ENCODE measurements at places on chromosomes 11 and 22.
A peak's percentile ranks its signal among the peaks of the same experiment; 100 is the strongest.

DNA sequence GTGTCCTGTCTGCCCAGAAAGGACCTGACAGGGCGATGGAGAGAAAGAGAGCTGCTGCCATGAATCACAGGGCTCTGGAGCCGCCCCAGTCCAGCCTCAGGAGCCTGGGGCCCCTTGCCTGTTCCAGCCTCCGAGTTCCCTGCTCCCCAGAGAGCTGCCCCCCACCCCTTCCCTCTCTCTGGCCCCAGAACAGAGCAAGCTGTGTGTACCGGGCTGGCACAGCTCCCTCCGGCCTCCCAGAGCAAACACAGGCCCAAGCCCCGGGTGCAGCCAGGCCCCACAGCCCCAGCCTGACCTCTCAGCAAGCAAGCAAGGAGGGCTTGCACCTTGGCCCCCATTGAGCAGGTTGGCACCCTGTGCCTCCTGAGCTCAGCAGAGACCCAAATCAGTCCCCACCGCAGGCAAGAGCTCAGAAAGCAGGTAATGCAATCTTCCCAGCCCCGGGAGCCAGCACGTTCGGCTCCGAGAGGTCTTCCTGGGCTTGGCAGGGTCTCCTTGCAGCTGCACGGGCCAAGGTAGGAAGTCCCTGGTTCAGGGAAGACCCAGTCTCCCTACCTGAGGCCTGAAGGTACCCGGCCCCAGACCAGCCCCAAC, 1.4 kb downstream of the PACSIN3 start:
- DNase-seq, result no peak

GRCh38 chr11:5291207-5291838, 10.4 kb downstream of the OR51B4 start:
- no peak for DNase-seq

DNA sequence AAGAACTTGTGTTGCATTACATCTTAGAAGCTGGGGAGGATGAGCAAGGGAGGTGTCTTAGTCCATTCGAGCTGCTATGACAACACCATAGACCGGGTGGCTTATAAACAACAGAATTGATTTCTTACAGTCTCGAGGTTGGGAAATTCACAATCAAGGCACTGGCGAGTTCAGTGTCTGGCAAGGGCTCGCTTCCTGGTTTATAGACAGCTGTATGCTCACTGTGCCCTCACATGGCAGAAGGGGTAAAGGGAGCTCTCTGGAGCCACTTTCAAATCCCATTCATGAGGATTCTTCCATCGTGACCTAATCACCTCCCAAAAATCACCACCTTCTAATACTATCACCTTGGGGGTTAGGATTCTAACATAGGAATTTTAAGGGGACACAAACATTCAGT, 150.0 kb upstream of the NECTIN1 start:
- no peak for DNase-seq

- DNase-seq, result no peak
These were observed 163.2 kb downstream of the CHST1 start for GRCh38 chr11:45502226-45502545.

DNA sequence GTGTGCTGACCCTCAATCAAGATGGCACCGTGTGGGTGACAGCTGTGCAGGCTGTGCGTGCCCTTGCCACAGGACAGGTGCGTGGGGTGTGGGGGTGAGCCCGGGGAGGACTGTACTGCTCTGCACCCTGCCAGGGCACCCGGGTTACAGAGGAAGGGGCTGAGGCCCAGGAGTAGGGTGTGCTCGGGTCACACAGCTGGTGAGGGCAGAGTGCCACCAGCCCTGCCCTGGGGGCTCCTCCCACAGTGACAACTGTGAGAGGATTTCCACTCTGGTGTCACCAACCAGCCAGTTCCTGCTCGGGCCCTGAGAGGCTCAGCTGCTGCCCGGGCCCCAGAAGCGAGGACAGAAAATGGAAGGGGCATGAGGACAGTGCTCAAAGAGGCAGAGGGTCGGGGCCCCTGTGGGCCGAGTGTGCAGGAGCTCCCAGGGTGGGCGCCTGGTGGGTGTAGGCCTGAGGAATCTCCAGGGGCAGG, 20.5 kb downstream of the TRMU start:
- no peak for DNase-seq

GRCh38 chr11:33735271-33736147, 714 bp downstream of the CD59 start:
- DNase-seq, result peak; percentile 45

Data from NCI-H2029 (cell line).